Hematopoietic multipotent progenitor cell treated with erythropoietin and hydrocortisone succinate and interleukin-3 and kit ligand, for 17 days (in vitro differentiated cells): ENCODE measurements at places on chromosomes 13 and 19.

GRCh38 chr13:37273836-37274235, 168.4 kb upstream of the CSNK1A1L start:
- no peak for DNase-seq

DNA sequence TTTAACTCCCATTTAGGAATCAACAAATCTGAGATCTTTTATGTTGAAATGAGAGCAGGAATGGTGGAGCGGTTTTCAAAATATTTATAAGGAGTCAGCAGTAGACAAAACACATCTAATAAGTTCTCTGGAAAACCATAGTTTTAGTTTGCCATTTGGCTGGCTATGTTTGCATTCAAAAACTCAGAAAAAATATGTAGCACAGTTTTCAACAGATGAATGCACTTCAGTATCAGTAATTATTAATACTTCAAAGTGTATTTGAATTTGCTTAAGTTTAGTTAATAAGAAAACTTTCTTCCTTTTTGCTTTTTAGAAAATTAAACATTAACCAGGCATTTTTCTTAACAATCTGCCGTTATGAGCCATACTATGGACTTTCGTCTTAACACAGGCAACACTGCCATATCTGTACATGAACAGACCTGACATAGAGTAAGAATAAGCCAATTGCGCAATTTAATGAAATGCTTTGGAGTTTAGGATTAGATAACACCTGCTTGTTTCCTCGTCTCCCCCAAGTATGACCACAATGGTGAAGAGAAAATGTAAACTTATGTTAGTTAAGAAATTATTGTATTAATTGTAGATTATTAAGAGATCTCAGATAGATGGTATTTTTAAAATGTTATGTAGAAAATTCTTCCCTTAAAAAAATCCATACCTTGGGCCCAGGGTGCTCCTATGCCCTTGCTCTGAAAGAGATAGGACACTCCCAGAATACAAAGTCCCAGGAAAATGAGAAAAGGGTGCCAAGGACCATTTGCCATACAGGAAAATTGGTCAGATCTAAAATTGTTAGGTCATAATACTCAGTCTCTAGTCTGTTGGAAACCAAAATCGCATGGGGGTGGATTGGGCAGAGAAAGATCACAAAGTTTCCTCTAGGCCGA, 552.3 kb upstream of the ARGLU1 start:
- no peak for DNase-seq

- DNase-seq, result no peak
Measured at GRCh38 chr19:1409204-1410005, 2.0 kb downstream of the DAZAP1 start.

DNA sequence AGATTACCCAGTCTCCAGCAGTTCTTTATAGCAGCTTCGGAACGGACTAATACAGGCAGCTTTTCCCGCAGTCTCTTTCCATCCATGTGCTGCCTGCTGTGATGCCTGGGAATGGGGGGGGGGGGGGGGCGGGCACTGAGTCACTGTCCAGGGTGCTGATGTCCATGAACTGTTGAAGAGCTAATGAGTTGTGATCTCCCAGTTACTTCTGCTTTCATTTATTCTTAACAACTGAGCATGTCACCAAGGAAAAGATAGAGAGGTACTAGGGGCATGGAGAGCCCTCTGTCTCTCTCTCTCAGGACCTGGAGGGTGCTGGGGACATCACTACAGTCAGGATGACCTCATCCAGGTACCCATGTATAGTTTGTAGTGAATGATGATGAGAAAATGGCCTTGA, 20.3 kb upstream of the CEACAM1 start:
- no peak for DNase-seq

DNA sequence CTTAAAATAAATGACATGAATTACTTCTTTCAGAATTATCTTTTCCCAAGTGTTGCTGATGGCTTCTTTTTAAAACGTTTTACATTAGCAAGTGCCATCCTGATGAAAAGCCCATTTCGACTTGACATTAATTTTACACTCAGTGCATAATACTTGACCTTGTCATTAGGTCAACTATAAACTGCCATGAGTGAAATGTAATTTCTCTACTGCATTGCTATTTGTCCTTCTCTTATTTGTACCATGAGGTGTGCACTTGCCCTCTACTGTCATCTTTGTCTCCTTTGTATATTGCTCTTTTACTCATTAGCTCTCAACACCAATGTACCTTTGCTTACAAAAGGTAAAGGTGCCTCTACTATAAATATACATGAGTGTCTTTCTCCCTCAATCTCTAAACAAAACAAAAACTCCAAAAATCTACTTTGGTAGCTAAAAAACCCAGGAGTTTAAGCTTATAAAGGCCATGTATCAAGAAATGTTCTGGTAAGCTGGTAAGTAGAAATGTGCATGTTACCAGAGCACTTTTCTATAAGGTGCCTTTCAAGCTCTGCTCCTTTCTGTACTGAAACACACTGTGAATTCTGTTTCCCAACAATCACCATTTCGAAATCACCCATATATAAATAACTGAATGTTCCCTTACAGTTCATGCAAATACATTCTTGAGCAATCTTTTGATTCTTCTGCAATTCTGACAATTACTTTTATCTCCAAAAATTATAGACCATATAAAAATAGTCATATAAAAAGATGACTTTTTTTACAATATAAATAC, 351.4 kb downstream of the SLITRK5 start:
- no peak for DNase-seq

GRCh38 chr19:16293118-16294091, 31.2 kb upstream of the KLF2 start:
- no peak for DNase-seq

GRCh38 chr19:50759886-50760285, 10.4 kb upstream of the GPR32 start:
- no peak for DNase-seq

GRCh38 chr19:48533770-48534169, 18.2 kb upstream of the SULT2B1 start:
- DNase-seq, result no peak

DNA sequence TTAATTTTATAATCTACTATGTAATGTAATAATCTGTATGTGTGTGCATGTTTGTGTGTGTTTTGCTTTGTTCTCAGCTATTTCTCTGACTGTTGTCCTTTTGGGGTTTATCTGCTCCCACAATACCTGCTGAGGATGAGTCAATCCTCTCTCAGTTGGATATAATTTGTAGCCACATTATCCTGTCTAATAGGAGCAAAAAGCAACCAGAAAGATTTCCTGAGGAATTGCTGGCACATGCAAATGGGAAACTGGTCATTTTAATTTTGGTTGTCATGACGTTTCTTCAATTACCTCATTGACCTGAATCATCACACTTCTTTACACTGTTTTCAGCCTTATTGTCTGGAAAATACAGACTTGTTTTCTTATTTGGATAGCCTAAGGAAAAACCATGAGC, 488.4 kb downstream of the KLF5 start:
- no peak for DNase-seq

- DNase-seq, result peak; percentile 51
Measured at GRCh38 chr19:3520166-3521103, 14.3 kb downstream of the FZR1 start.

DNA sequence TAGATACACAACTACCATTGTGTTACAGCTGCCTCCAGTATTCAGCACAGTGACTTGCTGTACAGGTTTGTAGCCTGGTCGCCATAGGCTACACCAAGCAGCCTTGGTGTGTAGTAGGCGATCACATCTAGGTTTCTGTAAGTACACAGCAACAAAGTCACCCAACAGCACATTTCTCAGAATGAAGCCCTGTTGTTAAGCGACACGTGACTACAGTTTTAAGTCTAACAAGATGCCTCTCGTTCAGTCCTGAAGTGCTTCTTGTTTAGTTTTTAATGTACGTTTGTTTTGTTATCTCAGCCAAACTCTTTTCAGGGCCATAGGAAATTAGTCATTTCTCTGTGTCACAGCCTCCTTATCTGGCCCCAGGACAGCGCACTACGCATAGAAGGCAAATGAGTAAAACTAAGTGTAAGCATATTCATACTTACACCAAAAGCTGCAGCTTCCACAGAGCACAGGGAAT, 50.0 kb upstream of the GPR183 start:
- DNase-seq, result peak; percentile 64

GRCh38 chr13:67489016-67489415, 258.9 kb upstream of the PCDH9 start:
- DNase-seq, result no peak

- no peak for DNase-seq
Measured at GRCh38 chr13:31967155-31967554, 64.4 kb upstream of the FRY start.
